Glomerular endothelial cell (primary cell): ENCODE measurements at places on chromosomes 2 and 18. TPM values are rescaled to one million over a fixed set of nuclear protein-coding genes. Genes with fewer than 3 reads are reported as not detected.

Gene CXCR4
- total RNA-seq: 68.4 and 211 TPM in 2 replicates

Gene PSMA8
- not detected in 2 replicates for total RNA-seq

Gene MEIS1
- total RNA-seq: 11.8 and 23.5 TPM in 2 replicates

Gene SERPINB12
- total RNA-seq: not detected in 2 replicates

Gene MC2R
- total RNA-seq: not detected in 2 replicates

Gene TAF4B
- total RNA-seq: 1.9 and 4.7 TPM in 2 replicates

Gene ITGB6
- 0.47 and 0.68 TPM in 2 replicates for total RNA-seq

Gene POTEC
- total RNA-seq: not detected in 2 replicates

Gene TYW5
- 4.2 and 7.6 TPM in 2 replicates for total RNA-seq

Gene CRYGD
- total RNA-seq: not detected in 2 replicates

Gene PTCD3
- total RNA-seq: 30.8 and 106 TPM in 2 replicates

Gene MATN3
- 1.9 and 3.6 TPM in 2 replicates for total RNA-seq

Gene UPP2
- not detected in 2 replicates for total RNA-seq

Gene ALPI
- total RNA-seq: not detected in 2 replicates

Gene C2orf92
- total RNA-seq: 0.78 and 3.3 TPM in 2 replicates

Gene POTEI
- total RNA-seq: 0.06 TPM in 1 of 2 replicates, not detected in the other

Gene MC5R
- total RNA-seq: not detected in 2 replicates

Gene FABP1
- total RNA-seq: not detected in 2 replicates

Gene CHST9
- 0.05 TPM in 1 of 2 replicates, not detected in the other for total RNA-seq

Gene STEAP3
- total RNA-seq: 17.4 and 23.8 TPM in 2 replicates

Gene PIAS2
- 8.1 and 15.3 TPM in 2 replicates for total RNA-seq

Gene GPR39
- 0.29 and 1.2 TPM in 2 replicates for total RNA-seq

Gene REG1B
- total RNA-seq: not detected in 2 replicates

Gene MERTK
- 10.3 and 18.8 TPM in 2 replicates for total RNA-seq

Gene KIF5C
- total RNA-seq: 0.58 and 1.6 TPM in 2 replicates

Gene ZAP70
- total RNA-seq: 2.7 and 4.6 TPM in 2 replicates

Gene INPP5D
- 26.2 and 46.3 TPM in 2 replicates for total RNA-seq

Gene CLIP4
- total RNA-seq: 17.5 and 19.0 TPM in 2 replicates

Gene C2orf72
- 0.29 and 1.5 TPM in 2 replicates for total RNA-seq

Gene FAM228B
- total RNA-seq: 5.3 and 48.4 TPM in 2 replicates

Gene DNAH7
- 0.12 TPM in 1 of 2 replicates, not detected in the other for total RNA-seq

Gene GTF3C2
- 41.4 and 43.8 TPM in 2 replicates for total RNA-seq

Gene BUB1
- 7.0 and 11.5 TPM in 2 replicates for total RNA-seq

Gene ZNF521
- 114 and 118 TPM in 2 replicates for total RNA-seq

Gene TTN
- total RNA-seq: 0.41 and 0.53 TPM in 2 replicates
